NCI-H146 (cell line): ENCODE measurements at places on chromosomes 12 and 14.

DNA sequence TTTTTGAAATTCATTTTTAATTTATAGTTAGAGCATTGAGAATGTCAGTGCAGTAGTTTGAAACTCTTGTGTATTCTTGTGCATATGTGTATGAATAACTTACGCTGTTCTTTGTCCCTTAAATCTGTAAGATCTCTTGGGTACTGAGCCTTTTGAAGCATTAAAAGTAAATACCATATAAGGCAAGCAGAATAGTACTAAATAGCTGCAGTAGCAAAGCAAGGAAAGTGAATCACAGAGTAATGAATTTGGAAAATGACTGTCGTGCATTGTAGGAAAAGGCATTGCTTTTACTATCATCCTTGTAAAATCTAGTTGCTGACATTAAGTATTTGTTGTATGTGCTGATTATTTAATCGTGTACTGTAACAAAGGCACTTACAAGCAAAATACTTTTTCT, 12.1 kb downstream of the CNOT2 start:
- DNase-seq = no peak

DNA sequence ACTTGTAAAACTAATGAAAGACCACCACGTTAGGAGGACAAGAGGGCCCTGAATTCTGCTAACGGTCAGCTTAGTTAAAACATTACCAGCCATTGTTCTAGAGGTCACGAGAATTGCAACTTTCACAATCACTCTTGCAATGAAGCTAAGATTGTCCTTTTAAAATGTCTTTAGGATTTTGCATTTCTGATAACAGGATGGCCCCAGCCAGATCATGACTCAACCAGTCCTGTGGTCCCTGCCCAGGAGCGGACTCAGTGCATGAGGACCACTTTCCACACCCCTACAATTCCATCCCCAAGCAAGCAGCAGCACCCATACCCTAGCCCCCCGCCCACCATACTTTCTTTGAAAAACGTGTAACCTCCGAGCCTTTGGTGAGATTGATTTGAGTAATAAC, 28.7 kb downstream of the HSP90AA1 start:
- no peak for DNase-seq

DNA sequence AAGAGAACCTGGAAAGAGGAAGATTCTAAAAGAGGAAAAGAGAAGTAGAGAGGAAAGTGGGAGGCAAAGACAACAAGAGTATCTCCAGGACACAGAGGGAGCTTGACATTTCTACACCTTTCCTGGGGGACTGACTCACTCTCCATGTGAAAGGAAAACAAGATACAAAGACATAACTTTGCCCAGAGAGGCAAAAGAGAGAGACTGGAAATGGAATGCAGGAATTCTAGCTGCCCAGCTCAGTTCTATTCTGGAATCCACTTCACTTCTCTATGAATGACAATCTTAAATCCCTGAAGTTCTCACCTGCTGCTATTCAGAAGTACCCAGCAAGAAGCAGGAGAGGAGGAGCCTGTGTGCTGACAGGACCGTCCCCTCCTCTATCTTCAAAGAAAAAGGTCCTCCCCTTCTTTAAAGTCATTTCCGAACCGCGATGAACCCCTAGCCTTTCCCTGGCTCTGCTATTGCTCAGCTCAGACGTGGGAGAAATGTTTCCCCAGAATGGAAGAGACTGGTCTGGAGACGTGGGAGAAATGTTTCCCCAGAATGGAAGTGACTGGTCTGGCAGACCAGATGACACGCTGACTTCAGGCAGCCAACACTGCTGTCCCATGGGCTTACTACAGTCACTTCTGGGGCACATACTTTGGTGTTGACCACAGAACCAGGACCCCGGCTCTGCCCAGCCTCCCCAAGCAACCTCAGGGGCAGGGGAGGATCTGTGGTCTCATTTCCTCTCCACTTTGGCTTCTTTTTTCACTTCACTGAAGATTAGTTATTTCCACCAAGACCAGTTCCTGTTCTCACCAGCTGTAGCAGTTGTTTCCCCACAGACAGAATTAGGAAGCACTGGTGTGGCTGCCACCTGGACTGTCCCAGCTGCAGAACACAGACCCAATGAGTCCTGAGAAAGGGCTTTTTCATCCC, 8.3 kb downstream of the FMNL3 start:
- no peak for DNase-seq

- no peak for DNase-seq
Measured at GRCh38 chr14:92755495-92755894, 7.1 kb upstream of the LGMN start.

DNA sequence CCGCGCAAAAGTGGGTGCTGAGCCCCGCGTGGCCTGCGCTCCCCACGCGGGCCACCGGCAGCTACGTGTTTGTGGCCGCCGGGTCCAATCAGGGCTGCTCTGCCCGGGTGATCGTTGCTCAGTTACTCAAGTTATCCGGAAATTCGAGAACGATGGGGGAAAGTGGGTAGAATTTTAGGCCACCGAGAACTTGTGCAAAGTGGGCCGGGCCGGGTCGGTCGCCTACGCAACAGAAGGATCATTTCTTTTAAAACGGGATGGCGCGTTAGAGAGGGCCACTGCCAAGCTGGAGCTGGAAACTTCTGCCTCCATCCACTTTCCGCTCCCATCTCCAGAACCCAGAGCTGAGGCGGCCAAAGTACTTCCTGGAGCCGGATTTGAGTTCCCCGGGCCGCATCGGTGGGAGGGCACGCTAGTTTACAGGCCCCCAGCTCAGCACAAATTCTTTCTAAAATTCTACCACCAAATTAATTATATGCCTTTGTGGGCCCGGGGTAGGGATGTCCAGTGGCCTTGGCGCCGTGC, 3.5 kb downstream of the RFX4 start:
- DNase-seq = no peak

GRCh38 chr12:18562531-18562930, 175.3 kb downstream of the PLCZ1 start:
- DNase-seq = no peak

- DNase-seq = no peak
Measured at GRCh38 chr12:65152012-65152411, 17.4 kb upstream of the LEMD3 start.

DNA sequence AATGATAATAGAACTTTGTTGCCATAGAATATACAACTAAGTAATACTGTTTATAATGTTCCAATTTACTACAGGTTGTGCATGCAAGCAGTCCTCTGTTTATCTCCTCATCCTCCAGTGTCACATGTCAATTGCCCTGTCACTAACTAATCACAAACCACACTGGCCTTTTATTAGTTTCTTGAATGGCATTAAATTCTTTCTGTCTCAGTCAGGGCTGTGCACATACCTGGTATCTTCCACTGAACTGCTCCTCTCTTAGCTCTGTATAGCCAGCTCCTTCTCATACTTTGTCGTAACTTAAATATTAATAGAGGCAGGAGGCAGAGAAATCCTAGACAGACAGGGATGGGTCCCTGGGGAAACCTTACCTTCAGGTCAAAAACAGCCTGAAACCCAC, 24.0 kb downstream of the GABARAPL1 start:
- no peak for DNase-seq

GRCh38 chr14:34257505-34257904, 204.5 kb downstream of the SPTSSA start:
- no peak for DNase-seq
